NCI-H1436 treated with DMSO at 0.1 percent for 48 hours (cell line): ENCODE measurements at places on chromosomes 3 and 15.

GRCh38 chr3:95459706-95460105 lies 1354.7 kb upstream of the EPHA6 start:
- DNase-seq = no peak

DNA sequence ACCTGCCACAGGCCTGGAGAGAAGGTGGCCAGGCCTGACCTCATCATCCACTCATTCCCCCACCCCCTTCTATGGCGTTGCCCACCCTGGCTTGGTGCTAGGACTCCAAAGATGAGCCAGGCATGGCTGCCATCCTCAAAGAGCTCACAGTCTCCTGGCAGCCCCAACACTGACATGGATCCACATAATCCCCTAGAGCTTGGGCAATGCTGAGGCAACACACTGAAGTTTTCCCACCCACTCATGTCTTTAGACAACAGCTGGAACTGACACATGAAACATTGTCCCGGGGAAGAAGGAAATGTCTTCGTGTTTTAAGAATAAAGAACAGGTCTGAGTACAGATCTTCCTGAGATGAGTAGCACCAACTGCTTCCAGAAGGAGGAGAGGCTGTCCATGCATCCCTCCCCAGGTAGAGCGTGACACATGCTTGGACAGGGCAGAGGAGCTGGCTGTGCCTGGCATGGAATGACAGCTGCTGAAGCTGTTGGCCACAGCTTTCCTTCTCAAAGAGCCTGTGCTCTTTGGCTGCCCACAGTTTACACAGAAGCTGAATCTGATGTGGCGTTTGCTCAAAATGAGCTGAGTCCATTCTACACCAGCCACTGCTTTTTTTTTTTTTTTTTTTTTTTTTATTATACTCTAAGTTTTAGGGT lies 70.1 kb downstream of the HOMER2 start:
- DNase-seq = no peak

DNA sequence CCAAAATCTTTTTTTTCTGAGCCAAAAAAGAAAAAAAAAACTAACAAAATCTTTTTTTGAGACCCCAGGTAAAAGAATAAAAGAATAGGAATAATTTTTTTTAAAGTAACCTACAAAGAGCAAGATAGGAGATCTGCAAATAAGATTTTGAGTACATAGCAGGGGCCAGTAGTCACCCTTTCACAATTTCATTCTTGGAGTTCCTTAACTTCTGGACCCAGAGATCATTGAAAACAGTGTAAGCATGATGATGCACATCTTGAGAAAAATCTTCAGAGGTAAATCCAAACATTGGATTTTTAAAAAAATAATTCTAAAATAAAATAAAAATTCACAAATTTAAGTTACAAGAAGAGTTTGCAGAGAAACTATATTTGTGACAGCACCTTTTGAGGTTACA lies 18.8 kb downstream of the TFRC start:
- no peak for DNase-seq

- no peak for DNase-seq
Measured at GRCh38 chr3:152331018-152331541, 62.4 kb downstream of the MBNL1 start.

DNA sequence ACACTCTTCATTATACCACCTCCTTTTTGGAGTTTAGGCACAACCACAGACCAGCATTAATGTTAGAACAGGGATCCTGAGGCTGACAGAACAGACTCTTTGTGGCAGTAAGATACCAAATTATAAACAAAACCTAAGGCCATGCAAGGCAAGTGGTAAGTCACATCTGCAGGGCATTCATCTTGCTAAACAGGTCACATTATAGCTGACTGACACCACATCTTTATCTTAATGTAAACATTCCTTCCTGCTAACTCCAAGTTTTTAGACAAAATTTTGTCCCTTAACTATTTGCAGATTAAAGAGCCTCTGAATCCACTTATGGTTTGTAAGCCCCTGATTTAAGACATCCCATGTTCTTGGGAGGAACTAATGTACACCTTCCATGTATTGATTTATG lies 500.6 kb downstream of the PYDC2 start:
- no peak for DNase-seq

GRCh38 chr3:42684632-42685362 lies 540 bp upstream of the KLHL40 start:
- no peak for DNase-seq

GRCh38 chr15:24696201-24696600 lies 20.6 kb downstream of the NPAP1 start:
- no peak for DNase-seq

DNA sequence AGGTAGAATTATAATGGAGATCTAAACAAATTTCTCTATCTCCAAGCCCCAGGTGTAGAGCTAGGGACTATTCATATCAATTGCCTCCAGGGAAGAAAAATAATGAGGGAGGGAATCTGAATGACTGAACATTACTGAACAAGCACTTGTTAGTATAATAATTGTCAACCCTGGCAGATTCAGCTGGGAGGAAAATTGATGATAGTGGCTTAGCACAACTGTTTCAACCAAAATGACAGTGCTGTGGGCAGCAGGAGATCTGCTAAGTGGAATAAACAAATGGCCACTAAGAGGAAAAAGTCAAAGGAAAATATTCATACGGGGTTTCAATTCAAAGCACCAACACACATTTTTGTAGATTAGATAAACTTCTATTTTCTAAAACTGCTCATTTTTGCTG lies 294.9 kb upstream of the ZNF385D start:
- DNase-seq = no peak

DNA sequence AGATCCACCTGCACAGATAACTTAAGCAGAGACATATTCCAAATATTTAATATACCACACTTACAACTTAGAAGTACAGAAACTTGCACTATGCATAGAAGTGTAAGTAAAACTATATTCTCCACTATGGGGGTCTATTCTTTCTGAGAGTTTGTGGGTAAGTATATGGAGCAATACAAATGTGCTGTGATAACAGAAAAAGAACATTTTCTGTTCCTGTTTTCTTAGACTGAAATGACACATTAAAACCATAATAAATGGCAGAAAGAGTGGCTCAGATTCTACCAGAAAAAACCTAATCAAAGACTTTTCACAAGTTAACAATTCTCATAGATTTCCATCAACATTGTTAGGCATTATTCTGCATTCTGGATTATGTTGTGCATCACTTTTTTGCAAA lies 96.6 kb upstream of the WNT7A start:
- DNase-seq = no peak

DNA sequence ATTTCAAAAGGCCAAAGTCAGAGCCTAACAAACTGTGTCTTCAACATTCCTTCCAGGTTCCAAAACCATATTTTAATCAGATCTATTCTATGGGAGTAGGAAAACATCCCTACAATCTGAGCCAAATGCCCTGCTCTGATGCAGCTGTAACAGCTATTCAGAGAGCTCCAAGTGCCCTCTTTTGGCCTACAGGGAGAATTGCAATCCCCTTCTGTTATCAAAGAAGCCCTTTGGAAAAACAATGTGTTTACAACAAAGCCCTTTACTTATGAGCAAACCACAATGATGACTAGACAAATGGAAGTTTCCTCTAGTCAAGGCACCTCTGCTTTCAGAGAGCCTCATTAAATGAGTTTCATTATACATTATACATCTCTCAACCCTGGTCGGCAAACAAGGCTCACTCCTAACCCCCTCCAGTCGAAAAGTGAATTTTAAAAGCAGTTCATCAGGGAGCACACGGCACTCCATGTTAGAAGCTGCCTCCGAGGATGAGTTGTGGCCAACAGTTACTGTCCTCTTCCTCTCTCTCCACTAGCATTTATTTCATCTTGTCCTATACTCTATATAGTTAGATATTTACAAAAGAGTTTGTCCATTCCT lies 42.6 kb upstream of the TMCO5A start:
- DNase-seq = no peak

DNA sequence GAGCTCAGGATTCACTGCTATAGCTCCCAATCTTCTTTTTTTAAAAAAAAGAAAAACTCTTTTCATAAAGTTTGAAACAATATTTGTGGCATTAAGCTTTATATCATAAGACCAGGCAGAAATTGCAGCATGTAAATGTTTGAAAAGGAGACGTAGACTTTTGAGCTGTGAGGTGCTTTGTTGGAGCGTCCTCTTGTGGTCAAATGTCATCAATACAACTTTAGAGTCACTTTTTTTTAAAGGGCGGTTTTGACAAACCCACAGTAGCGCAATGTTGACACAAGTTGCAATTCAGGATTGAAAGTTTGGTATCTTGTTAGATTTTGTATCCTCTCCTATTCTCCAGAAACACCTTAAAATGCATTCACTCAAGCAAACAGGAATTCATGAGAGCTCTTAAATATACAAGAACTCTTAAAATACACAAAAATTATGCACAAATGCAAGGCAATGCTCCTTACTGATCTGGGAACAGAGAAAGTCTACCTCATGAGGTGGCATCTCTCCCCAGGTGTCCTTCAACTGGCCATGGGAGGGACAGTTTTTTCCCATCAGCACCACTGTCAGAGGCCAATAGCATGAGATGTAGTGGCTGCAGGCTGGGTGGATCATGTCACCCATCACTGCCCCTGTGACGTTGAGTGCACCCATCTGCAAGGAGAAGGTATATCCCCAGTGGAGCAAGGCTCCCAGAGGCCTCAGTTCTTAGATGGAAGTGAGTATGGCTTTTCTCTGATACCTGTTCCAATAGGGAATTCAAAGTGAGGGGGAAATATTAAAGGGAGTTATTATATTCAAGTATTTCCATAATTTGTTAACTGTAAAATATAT lies 70.7 kb downstream of the ANXA2 start:
- DNase-seq = peak; percentile 14

DNA sequence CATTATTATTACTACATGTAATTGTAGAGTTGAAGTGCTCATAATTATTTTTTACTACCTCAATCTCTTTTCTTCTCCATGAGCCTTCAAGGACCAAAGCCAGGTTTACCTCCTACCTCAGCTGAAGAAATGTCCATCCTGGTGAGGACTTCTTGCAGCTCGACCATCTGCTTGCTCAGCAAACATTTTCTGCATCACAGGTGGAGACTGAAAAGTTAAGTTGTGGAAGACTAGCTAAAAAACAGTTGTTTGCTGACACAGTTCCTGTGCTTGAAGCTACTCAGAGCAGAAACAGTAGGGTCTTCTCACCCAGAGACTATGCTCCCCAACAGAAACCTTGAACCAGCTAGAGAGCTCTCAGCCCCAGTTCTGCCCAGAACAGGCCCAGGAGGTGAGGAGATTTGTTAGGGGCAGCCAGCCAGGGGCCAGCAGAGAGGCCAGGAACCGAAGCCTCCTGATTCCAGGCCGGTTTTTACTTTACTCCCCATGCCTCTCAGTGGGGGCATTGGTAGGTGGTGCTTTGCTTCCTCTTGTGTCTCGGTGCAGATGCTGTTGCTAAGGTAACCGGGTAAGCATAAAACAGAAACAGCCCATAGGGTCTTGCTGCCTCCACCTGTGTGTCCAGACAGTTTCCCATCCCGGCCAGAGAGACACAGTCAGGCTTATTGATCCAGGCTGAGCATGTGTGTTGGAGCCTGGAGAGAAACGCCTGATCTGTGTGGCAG lies 54.9 kb downstream of the CCNL1 start:
- no peak for DNase-seq

DNA sequence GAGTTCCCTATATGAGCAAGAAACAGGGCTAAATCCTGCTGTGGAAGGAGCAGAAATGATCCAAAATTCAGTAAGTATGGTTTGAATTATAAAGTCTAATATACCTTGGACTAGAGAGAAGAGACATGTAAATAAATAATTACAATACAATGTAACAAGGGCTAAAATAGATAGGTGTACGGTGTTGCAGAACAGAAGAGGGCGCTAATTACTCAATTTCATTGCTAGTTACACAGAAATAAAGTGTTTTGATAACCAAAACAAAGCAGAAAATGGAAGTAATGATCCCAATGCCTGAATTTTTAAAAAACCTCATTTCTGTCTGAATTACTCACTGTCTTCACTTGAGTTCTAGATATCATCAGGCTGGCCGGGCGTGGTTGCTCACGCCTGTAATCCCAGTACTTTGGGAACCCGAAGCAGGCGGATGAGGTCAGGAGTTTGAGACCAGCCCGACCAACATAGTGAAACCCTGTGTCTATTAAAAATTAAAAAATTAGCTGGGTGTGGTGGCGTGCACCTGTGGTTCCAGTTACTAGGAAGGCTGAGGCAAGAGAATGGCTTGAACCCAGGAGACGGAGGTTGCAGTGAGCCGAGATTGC lies 8.3 kb upstream of the PLCH1 start:
- no peak for DNase-seq

DNA sequence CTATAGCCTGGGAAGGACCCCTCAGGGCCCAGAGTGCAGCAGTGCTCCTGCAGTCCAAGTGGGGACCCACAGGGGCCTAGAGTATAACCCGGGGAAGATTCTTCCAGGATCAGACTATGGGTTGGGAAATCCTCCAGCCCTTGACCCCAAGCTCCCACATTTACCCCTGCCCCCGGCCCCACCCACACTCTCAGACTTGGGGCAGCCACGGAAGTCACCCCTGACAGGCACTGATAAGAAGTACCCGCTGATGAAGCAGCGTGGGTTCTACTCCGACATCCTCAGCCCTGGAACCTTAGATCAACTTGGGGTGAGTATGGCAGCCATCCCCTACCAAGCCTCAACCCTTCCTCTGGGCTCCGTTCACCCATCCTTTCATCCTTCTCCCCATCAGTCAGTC lies 6.3 kb downstream of the DNAH1 start:
- no peak for DNase-seq

DNA sequence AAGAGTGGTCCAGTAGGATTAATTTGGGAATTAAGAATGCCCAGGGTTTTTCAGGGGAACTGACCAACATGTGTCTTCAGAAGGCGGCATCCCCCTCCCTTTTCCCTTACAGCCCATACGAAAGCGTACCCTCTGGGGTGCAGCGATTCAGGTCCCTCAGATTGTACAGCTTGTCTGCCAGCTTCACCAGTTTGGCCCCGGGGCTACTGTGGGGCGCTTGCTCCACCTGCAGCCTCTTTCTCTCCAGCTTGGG lies 848 bp downstream of the HDDC3 start:
- DNase-seq = no peak

DNA sequence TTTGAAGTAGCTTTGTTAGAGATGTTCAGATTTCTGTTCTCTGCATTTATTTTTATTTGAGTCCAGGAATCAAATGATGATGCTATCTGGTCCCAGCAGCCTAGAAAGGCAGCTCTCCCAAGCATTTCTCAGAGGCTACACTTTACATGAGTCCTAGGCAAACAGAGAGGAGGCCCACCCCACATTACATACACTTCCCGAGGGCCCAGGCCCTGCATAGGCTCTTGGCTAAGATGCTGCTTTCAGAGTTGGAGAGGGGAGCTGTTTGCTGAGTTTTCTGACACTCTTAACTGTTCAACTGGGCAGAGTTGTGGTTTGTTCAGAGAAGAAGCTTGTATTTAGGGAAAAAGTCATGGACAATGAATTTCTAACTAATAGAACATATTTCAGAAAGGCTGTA lies 117.9 kb upstream of the RGMA start:
- DNase-seq = no peak

- DNase-seq = no peak
Measured at GRCh38 chr3:172753125-172753524, 2.6 kb downstream of the ECT2 start.

GRCh38 chr3:16884748-16885592 lies at the start of gene PLCL2:
Gene PLCL2, plus strand, starts transcription at chr3:16884955. Its CDS starts 85 bp downstream, at chr3:16885040.
- no peak for DNase-seq

GRCh38 chr3:141992512-141992911 lies 116.1 kb downstream of the ATP1B3 start:
- no peak for DNase-seq
